ENCODE measurements at places on chromosomes 12 and 14.

DNA sequence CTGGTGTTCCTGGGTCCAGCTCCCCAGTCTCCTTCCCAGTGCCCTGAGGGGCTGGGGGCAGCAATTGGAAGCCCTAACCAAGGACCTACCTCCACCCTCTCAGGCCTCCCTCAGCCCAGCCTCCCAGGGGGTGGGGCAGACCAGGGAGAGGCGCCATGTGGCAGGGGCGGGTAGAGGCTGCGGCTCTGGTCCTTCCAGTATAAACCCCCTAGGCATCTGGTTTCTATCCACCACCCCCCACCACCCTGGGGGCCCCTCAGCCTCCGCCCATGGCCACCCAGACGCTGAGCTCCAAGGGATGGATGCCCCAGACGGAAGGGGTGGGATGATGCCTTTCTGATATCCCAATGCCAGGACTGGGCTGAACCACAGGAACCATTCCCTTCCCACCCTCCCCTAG, 2.8 kb upstream of the SP7 start:
- DNase-seq, result no peak

- DNase-seq, result no peak
Observed at GRCh38 chr12:123268850-123269249, 2.8 kb downstream of the CDK2AP1 start.

DNA sequence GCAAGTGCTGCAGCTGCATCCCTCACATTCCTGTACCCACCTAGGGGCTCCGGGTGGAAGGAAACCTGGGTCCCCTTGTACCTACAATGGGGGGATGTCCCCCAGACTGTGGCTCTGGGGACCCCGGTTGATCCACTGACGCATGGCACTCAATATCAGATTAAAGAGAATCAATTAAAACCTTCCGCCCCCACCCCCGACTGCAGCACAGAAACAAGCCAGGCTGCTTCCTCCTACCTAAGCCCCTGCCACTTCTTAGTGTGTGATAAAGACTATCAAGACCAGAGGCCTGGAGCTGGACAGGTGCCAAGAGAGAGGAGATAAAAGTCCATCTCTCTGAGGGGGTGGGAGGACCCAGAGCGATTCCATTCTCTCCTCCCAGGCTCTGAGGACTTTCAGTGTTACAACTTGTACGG, 28.2 kb upstream of the RPLP0 start:
- DNase-seq, result peak; percentile 81

DNA sequence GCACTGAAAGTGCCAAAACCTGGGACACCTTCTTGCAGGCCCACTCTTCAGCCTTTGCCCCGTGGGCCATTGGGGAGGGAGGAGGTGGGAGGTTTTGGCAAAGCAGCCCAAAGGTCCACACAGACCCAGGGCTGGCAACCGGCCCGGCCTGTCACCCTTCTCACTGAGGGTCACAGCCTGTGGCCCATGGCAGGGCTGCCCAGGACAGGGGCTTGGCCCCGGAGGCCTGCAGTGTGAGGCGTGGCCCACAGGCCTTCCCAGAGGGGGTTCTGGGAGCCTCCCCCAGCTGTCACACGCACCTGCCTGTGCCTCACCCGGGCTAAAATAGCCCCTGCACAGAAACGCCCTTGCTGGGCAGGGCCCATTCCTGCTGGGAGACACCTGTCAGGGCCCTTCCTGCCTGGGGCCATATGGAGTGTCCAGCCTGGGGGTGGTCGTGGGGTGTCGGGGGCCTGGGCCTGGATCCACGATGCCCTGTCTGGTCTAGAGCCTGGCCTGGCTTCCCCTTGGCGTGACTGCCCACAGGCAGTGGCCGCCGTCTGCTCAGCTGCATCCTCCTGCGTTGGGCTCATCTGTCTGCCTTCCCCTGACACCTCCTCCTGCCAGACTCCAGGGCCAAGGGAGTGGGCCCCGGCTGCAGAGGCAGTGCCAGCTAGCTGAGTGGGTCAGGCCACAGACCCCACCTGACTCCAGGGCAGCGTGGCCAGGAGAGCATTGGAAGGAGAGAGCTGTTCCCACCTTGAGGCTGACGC, 19.2 kb downstream of the PACS2 start:
- DNase-seq, result no peak

- peak; percentile 48 for DNase-seq
Observed at GRCh38 chr12:64946132-64946829, 121.8 kb downstream of the TBC1D30 start.

- peak; percentile 60 for DNase-seq
Observed at GRCh38 chr14:21382886-21383847, 652 bp downstream of the SUPT16H start.

DNA sequence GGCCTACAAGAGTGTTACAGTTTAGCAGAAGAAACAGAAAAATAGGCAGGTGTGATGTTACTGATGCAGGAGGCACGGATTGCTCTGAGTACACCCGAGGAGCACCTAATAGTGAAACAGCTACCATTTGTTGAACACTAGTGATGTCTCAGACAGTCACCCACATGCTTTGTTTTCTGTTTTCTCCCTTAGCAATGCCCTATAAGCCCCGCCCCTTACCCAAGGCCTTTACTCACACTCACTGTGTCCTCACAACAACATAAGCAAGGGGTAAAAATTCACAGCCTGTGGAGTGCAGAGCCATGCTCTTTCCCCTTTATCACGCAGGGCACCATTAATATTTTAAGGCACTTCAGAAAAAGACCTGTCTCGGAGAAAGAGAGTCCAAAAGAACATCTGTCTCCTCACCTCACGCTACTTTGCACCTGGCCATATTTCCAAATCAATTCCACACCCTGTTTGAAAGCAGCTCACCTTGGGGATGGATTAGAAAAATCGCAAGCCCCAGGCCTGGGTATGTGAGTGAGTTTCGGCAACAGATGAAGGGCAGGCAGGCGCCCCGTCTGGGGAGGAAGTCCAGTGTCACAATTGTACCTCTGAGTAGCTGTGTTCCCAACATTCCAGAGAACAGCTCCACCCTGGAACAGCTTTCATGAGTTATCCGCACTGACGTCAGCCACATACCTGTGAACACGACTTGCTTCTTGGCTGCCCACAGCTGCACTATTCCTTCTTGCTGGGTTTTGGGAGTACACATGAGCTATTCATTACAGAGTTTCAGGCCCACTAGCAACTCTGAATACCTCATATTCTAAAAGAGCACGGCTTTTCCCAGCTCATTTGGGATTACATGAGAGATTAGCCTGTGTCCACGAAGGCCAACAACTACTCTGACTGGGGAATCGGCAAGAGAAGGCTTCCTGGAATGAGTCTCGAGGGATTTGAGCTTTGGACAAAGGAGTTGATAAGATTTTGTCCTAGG, 26.0 kb downstream of the MAPK1IP1L start:
- DNase-seq, result no peak

- DNase-seq, result no peak
Observed at GRCh38 chr14:22505697-22506377, 83.2 kb downstream of the DAD1 start.

- no peak for DNase-seq
Observed at GRCh38 chr12:15631007-15631715, 158.0 kb downstream of the EPS8 start.

DNA sequence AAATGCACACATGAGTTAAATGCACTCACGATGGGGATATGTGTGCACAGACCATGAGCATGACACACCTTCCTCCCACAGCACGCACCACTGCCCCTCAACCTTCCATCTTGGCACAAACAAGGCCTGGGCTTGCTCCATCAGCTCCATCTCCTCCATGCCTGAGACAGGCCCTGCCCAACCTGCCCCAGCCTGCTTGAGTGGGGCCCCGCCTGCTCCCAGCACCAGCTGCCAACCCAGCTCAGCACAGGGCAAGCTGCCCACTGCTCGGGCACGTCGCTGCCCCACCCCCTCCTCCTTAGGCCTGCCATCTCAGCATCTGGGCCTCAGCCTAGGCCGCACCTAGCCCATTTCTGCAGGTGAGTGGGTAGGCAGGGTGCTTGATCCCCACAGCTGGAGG, 27.6 kb upstream of the KRT78 start:
- DNase-seq, result no peak

DNA sequence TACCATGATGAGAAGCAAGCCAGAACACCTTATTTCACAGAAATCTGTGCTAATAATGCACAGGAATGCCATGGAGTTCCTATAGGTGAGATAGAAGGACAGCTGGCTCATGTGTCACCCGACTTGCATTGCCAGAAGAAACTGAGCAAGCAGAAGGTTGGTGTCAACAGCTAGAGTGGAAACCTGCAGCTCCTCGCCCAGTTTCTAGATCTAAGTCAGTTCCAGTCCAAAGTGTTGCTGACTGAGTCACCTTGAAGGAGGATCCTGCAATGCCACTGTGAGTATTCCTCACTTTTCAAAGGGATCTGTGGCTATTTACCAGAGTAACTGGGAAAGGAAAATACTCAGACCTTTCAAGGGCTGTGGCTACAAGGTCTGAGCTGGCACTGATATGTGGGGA, 17.1 kb downstream of the CDKL1 start:
- DNase-seq, result no peak

GRCh38 chr12:128570191-128571065, 253.3 kb downstream of the SLC15A4 start:
- DNase-seq, result no peak

GRCh38 chr12:130460611-130461446, 123.1 kb downstream of the PIWIL1 start:
- no peak for DNase-seq

DNA sequence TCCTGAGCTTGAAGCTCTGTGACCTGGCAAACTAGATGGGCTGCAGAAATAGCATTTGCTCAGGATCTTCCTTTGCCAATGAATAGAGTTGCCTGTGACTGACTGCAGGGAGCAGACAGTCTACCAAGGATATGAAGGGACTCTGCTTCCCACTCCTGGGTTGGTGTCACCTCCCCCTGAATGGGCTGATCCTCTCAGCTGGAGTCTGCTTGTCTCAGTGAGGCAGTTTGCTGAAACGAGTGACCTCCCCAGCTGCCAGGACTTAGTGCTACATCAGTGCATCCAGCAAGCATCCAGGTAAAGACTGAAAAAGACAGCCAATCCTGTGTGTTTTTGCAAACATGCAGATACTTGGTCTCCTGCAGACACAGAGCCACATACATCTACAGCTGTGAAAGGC, 28.5 kb downstream of the PAH start:
- DNase-seq, result no peak

GRCh38 chr12:51432921-51433320, 8.3 kb downstream of the SLC4A8 start:
- DNase-seq, result no peak

DNA sequence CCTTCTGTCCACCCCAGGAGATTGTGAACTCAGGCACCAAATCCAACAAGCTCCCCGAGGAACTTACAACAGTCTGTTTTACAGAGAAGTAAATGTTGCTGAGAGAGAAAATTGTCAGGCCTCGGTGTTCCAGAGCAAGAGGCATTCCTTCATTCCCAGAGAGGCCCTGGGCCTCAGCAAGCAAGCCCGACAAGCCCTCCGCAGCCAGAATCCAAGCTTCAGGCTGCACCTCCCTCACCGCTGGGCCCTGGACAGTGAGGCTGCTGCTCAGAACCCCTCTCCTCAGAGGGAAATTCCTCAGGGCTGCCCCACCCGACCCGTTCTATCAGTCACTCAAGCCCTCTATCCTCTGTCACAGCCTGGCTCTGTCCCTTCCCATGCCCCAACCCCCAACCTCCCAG, 56.4 kb downstream of the ZFP36L1 start:
- DNase-seq, result no peak

- no peak for DNase-seq
Observed at GRCh38 chr12:43285159-43285598, 266.8 kb downstream of the ADAMTS20 start.

- no peak for DNase-seq
Observed at GRCh38 chr12:71828813-71829212, 10.7 kb upstream of the TBC1D15 start.

DNA sequence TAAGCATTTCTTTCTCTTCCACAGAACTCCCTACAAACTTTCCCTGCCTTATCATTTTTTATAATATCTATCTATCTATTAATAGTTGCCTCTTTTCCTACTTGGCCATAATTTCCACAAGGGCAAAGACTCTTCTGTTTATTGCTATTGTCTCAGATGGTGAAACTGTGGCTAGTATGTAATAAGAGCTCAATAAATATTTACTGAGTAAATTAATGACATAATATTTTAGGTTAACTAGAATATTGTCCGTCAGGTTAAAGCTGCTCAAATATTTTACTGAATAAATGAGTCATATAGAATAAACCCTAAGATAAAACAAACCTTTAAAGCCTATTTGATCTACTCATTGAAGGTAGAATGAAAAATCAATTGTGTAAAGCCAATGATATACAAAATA, 240.5 kb downstream of the PPFIA2 start:
- no peak for DNase-seq

- no peak for DNase-seq
Observed at GRCh38 chr12:24055747-24056146, 106.3 kb upstream of the SOX5 start.

GRCh38 chr12:82746668-82747067, 60.0 kb downstream of the TMTC2 start:
- DNase-seq, result no peak

DNA sequence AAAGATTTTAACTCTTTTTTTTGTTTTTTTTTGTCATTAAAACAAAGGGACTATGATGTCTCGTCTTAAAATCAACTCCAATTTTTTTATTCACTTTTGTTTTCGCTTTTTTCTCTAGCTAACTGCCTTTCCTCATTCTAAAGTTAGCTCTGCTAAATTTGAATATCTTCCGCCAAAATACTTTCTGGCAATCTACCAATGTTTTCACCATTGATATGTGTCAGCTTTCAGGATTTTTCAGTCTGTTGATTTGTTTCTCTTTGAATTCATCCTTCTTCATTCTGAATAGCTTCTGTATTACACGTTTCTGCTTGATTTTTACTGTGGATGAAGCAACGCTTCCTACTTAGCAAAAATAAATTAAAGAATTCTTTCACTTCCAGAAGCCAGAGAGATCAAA, 38.7 kb upstream of the NOVA1 start:
- no peak for DNase-seq

DNA sequence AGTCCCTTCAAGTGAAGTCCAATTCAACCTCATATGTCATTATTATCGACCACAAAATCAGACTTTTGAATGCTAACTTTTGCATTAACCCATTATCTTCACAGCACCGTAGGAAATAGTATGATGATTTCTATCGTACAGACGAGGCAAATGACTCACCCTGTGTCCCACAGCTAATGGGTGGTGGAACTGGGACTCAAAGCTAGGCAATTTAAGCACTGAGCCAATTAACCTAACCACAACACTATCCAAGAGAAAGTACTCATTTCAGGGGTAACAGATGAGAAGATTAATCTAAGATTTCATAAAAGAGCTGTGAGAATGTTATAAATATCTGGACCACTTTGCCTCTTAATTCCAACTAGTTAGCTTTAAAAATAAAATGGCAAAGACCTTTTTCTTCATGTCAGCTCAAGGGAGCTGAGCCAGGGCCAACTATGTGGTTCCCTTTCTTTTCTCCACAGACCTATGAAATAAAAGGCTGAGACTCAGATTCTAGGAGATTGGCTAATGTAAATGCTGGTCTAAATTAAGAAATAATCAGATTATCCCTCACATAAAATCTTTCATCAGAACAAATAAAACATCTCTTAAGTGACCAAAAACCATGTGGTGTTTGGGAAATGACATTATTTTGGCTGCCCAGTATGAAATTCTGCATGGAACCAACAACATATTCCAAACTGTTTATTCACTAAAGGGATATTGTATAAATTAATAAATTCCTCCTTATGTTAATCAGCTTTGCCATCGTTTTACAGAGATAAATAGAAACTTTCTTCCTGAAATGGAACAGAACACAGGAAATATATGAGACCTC, 4.9 kb downstream of the PTGER2 start:
- no peak for DNase-seq

GRCh38 chr12:117538032-117538690, 176.7 kb upstream of the NOS1 start:
- DNase-seq, result peak; percentile 48
